ENCODE measurements at places on chromosomes 7 and 10.

GRCh38 chr7:21912305-21912704 is 33.4 kb downstream of the CDCA7L start:
- no peak for DNase-seq

- DNase-seq, result no peak
These were observed 20.7 kb upstream of the CAV2 start for GRCh38 chr7:116478834-116479233.

- DNase-seq, result no peak
These were observed 132.6 kb downstream of the AKR1D1 start for GRCh38 chr7:138208864-138209263.

DNA sequence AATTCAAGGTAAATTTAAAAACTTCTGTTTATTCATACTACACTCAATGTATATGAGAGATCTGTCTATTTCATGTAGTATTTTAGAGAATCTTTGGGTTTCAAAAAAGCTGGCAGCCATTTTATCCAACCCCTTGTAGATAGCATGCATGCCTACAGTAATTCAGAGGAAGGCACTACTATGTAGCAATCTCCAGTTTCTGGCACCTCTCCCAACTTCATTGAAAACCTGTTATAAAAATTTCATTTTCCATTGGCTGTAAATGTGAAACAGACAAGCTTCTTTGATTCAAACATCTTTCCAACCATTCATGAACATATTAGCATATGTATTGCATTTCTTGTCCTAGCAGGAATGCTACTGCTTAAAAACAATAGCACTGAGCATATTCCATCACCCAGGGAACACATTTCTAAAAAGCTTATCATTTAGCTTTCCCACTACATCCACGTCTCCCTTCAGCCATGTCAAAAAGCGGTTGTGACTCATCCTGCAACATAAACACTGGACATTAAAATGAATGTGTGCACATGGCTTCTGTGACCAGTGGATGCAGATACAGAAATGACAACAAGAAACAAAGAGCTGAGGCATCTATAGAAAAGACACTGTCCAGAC is 330.4 kb upstream of the AOAH start:
- no peak for DNase-seq

DNA sequence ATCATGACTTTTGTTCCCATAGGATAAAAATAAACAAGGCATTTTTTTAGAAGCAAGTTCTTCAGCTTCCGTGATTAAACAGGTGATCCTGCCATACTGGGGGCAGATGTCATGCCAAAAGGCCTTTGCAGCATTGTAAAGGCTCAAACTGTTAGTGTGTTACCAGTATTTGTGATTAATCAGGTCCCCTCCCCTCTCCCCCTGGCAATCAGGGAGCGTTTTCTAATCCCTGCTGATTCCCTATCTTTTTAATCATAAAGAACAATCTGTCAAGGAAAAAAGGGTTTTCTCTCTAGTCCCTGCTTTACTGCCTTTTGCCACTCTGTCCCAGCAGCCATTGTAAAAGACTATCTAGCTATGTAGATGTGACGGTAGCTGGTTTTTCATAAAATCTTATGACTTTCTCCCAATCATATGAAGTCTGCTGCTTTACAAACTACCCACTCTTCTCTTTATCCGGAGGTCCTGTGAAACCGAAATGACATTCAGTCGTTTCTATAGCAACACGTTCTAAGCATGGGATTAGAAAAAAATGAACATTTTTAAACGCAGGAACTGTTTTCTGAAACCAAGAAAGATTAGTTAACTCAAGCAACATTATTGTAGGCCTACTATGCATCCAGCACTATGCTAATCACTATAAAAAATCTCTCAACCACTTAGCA is 210.9 kb downstream of the RNLS start:
- no peak for DNase-seq

GRCh38 chr7:148733496-148733895 is 34.8 kb downstream of the CUL1 start:
- DNase-seq, result no peak

GRCh38 chr10:84375011-84375410 is 46.6 kb downstream of the CCSER2 start:
- peak; percentile 27 for DNase-seq

- no peak for DNase-seq
These were observed 8.1 kb downstream of the MPP7 start for GRCh38 chr10:28294809-28295208.

DNA sequence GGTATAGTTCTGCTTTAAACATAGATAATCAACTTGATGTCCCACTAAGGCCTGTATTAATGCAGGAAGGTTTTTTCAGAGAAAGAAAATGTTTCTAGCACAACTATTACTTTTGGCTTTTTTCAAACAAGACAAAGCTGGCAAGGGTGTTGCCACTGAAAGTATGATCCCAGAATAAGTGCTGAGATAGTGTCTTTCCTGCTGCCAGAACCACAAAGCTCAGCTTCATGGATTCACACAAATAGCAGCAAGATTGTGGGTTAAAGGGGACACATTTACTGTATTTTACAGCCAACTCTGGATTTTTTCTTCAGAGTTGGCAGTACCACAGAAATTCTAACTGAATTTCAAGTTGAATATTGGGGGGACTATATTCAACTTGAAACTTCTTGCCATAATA is 4.3 kb downstream of the NCOA4 start:
- no peak for DNase-seq

DNA sequence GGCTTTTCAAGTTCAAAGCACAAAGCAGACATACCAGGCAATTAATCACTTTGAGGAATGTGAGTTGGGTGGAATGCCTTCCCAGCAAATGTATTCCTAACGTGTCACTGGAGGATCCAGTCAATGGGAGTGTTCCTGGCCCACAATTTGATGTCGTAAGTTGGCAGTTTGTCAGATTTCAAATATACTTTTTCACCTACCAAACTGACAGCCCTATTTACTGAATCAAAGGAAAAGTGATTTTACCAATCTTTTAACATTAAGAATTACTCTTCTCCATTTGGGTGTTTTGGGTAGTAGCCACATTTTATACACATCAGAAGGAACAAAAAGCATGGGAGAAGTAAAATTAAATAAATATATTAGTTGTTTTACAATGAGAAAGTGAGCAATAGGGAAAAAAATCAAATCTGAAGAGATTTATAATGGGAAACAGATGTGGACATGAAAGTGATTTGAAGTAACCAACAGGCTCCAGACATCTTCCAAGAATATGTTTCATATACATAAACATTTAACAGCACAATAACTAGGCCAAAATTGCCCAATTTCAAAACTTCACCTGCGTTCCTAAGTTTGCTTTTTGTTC is 222.9 kb downstream of the MTERF1 start:
- no peak for DNase-seq

DNA sequence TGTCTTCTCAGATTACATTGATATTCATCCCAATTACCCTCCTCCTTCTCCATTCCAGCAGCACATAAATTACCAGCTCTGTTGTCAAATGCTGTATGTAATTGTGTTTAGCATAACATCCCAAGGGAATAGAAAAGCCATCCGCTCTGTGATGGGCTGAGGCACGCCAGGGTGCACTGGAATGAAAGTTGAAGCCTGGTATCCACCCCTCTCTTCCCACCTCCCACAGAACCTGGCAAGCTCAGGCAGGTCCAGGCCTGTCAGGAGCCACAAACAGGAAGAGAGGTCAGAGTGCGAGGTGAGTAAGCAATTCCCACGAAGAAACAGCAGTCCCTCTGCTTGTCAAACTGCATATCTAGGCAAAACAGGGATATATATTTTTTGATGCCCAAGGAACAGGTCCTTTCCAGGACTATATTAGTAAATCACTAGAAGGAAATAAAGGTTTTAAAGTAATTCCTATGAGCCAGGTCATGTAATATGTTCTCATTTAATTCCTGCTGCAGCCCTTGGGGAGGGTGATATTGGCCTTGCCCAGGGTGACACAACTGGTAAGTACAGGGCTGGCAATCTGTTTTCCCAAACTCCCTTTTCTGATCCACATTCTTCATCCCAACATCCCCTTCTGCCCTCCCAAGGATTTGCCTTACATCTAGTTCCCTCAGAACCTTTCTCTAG is 155.6 kb upstream of the GHITM start:
- no peak for DNase-seq

DNA sequence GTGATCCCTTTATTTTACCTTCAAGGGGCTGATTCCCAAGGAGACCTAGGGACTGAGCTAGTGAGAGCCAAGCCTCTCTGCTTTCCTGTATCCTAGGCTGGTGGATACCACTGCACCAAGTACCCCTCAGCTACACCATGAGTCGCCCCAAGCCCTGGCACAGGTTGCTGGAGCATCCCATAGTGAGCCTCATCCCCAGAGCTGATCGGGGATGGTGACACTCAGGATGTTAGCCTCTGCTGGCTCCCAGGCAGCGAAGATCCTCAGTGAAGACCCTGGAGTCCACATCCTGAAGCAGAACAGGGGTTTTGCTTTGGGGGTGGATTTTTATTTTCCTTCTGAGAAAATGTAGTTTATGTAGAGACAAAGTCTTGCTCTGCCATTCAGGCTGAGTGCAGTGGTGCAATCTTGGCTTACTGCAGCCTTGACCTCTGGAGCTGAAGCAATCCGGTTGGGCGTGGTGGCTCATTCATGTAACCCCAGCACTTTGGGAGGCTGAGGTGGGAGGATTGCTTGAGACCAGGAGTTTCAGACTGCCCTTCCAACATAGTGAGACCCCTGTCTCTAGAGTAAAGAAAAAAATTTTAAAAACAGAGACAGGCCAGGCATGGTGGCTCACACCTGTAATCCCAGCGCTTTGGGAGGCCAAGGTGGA is 12.5 kb upstream of the ZNF212 start:
- DNase-seq, result no peak

GRCh38 chr10:50582766-50583762 is 40.7 kb downstream of the SGMS1 start:
- DNase-seq, result no peak

- DNase-seq, result no peak
These were observed 26.8 kb upstream of the BTBD16 start for GRCh38 chr10:122244001-122244975.

DNA sequence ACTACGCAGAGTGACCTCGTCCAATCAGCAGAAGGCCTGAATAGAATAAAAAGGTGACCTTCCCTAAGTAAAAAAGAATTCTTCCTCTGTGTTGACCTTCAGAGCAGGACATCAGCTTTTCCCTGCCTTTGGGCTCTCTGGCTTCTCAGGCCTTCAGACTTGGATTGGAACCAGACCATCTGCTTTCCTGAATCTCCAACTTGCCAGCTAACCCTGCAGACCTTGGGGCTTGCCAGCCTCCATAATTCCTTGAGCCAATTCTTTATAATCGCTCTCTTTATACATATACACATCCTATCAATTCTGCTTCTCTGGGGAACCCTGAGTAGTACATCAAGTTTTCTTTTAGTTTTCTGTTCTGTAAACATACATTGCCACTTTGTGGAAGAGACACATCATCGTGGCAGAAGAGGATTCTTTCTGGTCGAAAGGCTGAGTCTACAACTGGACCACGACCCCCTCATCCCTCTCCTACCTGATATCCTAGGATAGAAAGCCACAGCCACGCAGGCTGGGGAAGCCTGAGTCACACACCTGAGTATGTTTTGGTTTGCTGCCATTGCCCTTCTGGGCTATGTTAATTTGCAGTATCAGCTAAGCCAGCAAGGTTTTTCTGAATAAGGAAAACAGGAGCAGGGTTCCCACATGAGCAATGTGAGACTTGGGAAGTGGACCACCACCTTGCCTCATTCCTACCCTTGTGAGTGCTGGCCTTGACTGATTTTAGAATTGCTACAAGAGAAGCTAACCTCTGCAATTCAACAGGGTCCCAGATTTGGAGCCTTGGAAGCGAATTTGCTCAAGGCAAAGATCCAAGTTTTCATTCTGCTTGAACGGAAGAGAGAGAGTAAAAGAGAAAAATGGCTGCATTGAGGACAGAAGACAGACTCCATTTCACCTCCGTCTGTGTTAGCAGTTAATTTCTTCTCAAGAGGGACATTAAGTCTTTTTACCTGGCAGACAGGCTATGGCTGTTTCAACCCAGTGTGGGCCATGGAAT is 445.2 kb upstream of the FZD8 start:
- no peak for DNase-seq

- no peak for DNase-seq
These were observed 43.0 kb downstream of the UNCX start for GRCh38 chr7:1275451-1276381.

GRCh38 chr7:28026237-28026636 is 154.4 kb downstream of the JAZF1 start:
- no peak for DNase-seq

- DNase-seq, result no peak
These were observed 2.0 kb downstream of the JCAD start for GRCh38 chr10:30057421-30057841.

GRCh38 chr10:84825330-84825729 is 496.9 kb downstream of the CCSER2 start:
- DNase-seq, result no peak

GRCh38 chr7:116195451-116195850 is 14.9 kb upstream of the TES start:
- no peak for DNase-seq

- DNase-seq, result no peak
These were observed 2.4 kb upstream of the CYP3A43 start for GRCh38 chr7:99825452-99825851.

- no peak for DNase-seq
These were observed 11.7 kb downstream of the PRKAG2 start for GRCh38 chr7:151865070-151865670.

- no peak for DNase-seq
These were observed 23.5 kb downstream of the KLHL7 start for GRCh38 chr7:23129036-23129435.

- DNase-seq, result no peak
These were observed 23.4 kb downstream of the CHRM2 start for GRCh38 chr7:136891850-136892249.

DNA sequence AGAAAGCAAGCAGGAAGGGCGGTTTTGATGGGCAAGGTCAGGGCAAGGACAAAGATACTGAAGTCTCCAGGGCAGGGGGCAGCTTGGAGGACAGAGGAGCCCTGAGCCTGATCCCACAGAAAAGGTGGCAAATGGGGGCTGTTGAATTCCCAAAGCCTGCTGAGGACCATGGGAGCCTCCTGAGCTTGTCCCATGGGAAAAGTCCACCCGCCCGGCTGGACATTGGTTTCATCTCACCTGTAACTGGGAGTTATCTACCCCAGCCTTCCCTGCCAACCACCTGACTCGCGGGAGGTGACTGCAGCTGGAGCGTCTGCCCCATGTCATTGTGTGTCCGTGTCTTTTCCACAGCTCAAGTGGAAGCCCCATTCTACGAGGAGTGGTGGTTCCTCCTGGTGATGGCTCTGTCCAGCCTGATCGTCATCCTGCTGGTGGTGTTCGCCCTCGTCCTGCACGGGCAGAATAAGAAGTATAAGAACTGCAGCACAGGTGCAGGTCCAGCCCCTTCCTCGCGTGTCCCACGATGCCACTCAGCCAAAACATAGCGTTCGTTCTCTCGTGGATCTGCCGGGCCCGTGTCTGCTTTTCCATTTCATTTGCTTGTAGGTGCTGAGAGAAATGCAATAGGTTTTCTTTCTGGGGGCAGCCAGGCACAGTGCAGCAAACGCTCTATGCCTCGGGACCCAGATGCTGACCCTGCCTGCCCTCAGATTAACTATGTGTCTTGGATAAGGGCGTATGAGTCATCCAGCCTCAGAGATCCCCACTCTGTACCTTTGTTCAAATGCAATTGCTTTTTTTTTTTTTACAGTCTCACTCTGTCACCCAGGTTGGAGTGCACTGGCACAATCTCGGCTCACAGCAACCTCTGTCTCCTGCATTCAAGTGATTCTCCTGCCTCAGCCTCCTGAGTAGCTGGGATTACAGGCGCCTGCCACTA is 444.5 kb upstream of the FOXK1 start:
- DNase-seq, result no peak
